ENCODE measurements at places on chromosomes 2 and 18.
A peak's percentile ranks its signal among the peaks of the same experiment; 100 is the strongest.

GRCh38 chr18:11925800-11926481 is 17.8 kb upstream of the MPPE1 start:
- no peak for DNase-seq

DNA sequence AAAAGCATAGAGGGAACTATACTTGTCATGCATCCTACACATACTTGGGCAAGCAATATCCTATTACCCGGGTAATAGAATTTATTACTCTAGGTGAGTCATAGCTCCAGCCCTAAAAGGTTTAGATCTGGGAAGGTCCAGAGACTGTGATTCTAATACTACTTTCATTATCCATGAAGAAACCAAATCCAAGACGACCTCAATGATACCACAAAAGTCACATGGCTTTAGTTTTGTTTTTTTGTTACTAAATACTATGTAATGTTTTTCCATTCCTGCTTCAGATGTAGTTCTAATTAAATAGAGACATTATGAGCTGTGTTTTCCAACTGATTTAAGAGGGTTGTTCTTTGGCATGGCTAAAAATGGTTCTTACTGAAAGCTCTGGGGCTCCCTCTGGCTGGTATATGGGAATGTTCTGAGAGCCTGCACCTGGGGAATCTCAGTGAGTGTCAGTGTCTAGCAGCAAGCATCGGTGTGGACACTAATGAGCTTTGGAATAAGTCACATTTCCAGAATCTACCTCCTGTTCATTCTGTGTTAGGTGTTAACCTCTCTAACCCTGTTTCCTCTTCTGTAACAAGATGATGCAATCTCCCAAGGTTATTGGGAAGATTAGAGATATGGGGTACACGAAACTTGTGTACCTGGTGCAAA is 20.5 kb upstream of the IL1RL2 start:
- no peak for DNase-seq

DNA sequence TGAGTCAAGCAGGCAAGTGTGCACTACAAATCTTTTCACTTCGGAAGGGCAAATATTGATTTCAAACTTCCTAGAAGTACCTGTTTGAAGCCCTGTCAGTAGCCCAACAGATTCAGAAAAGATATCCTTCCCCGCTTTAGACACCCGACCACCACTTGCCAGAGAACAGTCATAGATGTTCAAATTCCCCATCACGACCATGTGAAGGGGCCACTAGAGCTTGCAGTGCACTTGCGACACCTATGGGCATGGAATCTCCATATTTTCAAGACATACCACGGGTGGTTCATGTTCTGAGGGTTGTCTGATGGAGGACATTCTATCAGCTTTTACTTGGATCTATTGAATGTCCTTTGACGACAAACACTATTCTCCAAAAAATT is 23.8 kb downstream of the GNLY start:
- no peak for DNase-seq

DNA sequence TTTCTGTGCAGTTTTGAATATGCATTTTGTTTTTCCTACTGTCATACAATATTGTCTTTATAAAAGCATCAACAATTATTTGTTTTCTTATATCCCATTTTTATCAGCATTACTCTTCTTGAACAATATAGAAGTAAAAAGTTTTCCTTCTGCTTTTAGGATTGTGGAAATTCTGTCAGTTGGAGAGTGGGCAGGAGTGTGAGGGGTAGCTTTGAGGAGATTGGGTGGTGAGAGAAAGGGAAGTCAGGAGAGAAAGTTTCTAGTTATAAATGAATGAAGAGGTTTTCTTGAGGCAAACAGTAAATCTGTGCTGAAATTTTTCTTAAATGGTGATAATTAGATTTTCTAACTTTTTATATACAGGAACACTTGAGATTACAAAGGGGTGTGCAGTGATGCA is 151.7 kb upstream of the NOSTRIN start:
- no peak for DNase-seq

GRCh38 chr2:122999821-123000220 is 1025.3 kb upstream of the CNTNAP5 start:
- DNase-seq, result no peak

DNA sequence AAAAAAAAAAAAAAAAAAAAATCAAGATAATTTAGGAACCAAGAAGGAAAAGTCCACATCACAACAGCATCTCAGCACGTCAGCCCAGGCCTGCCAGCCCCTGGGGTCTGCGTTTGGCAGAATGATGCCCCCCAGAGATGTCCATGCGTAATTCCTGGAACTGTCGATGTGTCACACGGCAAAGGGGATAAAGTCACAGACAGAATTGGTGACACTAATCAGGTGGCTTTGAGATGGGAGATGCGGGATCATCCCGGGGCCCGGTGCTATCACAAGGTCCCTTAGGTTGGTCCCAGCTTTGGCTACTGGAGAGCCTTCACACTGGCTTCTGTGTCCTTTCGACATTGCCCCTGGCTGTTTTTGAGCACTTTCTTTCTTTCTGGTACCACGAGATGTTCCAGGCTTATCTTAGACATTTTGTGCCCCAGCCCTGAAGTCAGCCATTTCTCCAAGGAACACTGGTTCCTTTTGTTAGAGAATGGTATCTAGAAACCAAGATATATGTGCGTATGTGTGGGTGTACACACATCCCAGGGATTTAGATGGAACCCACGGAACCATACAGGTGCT is 20.7 kb downstream of the RAMP1 start:
- DNase-seq, result peak; percentile 30
